ENCODE measurements at places on chromosomes 2 and 18.

DNA sequence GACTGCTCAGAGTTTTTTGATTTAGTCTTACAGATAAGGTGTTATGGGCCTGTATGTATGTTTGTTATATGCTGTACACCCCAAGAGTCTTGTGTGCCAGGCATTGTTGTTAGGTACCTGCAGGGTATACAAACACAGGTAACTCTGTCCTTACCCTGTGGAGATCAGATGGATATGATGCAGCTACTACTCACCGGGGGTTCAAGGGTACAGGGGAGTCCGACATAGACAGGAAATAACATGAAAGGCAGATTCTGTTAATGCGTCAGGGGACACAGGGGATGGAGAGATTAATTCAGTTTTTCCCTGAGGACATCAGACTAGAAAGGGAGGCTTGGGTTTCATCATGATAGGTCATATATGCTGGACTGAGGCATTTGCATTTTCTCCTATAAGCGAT lies 31.3 kb downstream of the TRAK2 start:
- H3K27ac ChIP-seq = no peak overlapping the region
- H3K4me3 ChIP-seq = no peak overlapping the region
- no peaks in the 10 kb centered on the region for H3K27me3 ChIP-seq
- peaks cover 3% of the 10 kb centered on the region for H3K4me1 ChIP-seq

DNA sequence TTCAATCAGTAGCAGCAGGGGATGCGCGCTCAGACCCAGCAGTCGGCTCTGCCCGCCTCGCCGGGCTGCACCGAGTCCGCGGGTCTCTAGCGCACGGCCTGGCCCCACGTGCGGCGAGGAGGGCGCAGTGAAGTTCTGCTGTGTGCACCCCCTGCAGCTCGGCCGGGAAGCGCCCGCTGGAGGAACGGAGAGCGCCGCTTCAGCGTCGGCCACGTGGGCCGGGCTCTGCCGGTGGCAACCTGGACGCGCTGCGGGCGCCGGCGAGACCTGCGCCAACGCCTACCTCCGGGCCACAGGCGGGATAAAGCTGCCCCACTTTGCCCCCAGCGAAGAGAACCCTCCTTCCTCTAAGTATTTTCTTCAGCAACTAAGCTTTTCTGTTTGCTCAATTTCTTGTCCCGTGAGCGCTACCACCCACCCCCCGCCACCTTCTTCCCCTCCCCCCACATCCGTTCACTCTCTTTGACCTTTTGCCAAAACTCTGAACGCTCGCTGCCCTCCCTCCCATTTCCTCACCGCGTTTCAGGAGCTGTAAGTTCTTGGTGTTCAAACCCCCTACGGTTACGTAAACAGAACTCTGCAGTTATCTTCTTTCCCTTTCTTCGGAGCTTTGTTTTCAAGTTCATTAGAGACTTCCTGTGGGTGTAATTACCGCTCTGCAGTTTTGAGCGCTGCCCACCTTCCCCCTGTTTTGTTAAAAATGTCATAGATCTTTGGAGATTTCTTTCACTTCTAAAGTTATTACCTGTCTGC lies 42.6 kb upstream of the EDAR start:
- no peak overlapping the region for H3K27ac ChIP-seq
- H3K4me1 ChIP-seq = peaks cover 4% of the 10 kb centered on the region
- no peaks in the 10 kb centered on the region for H3K36me3 ChIP-seq
- peak; percentile 86 for DNase-seq
- H3K4me3 ChIP-seq = peak overlapping the region; percentile 58

- DNase-seq = no peak
- H3K36me3 ChIP-seq = no peaks in the 10 kb centered on the region
- H3K27ac ChIP-seq = no peak overlapping the region
- no peaks in the 10 kb centered on the region for H3K4me1 ChIP-seq
These were observed 60.3 kb downstream of the RFTN2 start for GRCh38 chr2:197615016-197615652.

DNA sequence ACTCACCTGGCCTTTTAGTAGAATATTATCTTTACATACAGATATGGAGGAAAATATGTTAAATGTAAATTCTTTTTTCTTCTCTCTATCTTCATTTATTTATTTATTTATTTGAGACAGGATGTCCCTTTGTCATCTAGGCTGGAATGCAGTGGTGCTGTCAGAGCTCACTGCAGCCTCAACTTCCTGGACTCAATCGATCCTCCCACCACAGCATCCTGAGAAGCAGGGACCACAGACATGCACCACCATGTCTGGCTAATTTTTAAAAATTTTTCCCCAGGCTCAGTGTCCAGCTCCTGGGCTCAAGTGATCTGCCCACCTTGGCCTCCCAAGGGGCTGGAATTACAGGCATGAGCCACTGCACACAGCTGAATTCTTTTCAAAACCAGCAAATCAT lies 20.3 kb downstream of the KYNU start:
- H3K27ac ChIP-seq = no peak overlapping the region
- no peaks in the 10 kb centered on the region for H3K27me3 ChIP-seq
- H3K4me3 ChIP-seq = no peak overlapping the region

DNA sequence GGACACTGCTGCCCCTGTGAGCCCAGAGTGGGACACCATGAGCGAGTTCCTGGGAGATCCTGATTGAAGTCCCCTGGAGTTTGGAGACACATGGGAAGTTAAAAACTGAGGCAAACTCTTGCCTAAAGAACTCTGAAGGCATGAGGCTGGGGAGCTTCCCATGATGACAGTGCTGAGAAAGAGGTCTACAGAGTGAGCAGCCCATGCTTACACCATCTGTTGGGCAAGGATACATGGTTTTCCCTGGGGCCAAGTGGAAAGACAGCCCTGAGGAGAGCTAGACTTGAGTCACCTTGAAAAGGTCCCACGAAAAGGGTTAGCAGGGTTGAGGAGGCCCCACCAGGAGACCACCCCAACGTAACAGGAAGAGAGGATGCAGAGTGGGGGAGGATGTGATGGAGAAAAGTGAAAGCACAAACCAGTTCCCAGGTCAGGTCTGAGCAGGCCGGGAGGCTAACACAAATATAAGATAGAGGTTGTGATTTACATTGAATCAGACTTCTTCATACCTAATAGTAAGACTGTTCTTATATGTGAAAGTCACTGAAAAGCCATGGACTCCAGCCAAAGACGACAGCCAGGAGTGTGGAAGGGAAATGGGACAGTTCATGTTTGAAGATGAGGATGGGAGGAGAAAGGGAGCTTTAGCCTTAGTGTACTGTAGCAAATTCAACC lies 13.5 kb upstream of the FEZ2 start:
- no peak overlapping the region for H3K4me3 ChIP-seq
- no peak for DNase-seq
- no peaks in the 10 kb centered on the region for H3K27me3 ChIP-seq
- no peaks in the 10 kb centered on the region for H3K4me1 ChIP-seq
- H3K27ac ChIP-seq = no peak overlapping the region
- no peaks in the 10 kb centered on the region for H3K36me3 ChIP-seq

Measured in kidney (tissue), 22 donors.